Right cardiac atrium (tissue), 5 donors: ENCODE measurements at places on chromosomes 3 and 15.

DNA sequence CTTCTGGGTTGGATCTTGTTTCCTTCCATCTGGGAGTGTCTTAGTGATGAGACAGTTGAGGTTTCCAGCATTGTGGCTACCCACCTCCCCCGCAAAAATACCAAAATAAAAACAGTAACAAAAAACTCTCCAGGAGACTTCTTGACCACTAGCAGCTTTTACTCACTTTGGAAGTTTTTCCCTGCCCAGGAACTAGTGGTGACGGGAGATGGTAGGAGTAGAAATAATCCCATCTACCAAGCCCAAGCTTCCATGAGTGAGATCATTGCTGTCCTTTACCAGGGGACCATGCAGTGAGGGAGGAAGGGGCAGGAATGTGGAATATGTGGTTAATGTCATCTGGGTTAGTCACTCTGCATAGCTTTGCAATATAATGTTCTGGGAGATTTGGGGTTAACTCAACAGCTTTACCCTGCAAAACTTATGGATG, 187.7 kb downstream of the ITPR1 start:
- DNase-seq, result no peak

DNA sequence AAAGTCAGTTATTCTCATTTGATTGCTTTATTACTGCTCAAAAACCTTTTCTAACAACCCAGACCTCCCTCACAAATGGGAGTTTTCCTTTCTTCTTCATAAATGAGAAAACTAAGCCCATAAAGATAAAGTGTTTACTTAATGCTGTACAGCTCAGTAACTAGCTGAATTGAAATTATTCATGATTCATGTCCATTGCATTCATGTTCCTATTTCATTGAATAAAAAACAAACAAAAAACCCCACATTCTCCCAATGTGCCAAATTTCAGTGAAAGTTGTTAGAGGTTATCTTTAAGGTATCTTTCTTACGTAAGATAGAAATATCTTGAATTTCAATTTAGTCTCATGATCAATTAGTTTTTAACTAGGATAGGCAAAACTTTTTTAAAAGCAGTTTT, 2.8 kb downstream of the PLSCR2 start:
- no peak for DNase-seq

GRCh38 chr15:42150219-42150970, 6.0 kb downstream of the PLA2G4F start:
- no peak for DNase-seq

- DNase-seq, result no peak
Measured at GRCh38 chr3:170889630-170890029, 18.8 kb downstream of the EIF5A2 start.

- DNase-seq, result no peak
Measured at GRCh38 chr3:37441689-37442088, 267.3 kb upstream of the LRRFIP2 start.

DNA sequence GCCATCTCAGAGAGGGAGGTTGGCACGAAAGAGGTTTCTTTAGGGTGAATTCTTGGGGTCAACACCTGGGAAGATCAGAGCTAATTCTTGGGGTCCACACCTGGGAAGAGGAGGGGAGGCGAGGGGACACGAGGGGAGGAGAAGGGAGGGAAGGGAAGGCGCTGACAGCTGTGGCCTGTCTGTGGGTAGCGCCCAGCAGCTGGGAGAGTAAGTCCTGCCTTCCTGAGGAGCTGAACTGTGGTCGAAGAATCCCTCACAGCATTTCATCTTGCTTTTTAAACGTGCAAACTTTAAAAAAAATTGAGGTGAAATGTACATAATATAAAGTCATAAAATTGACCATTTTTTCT, 63.2 kb upstream of the CGNL1 start:
- DNase-seq, result peak; percentile 43
